ENCODE measurements at places on chromosomes 5 and 9. TPM values are rescaled to one million over a fixed set of nuclear protein-coding genes. Genes with fewer than 3 reads are reported as not detected.

GRCh38 chr9:5485378-5486085 lies 24.8 kb upstream of the PDCD1LG2 start:
- H3K4me1 ChIP-seq = no peaks in the 10 kb centered on the region
- H3K36me3 ChIP-seq = no peaks in the 10 kb centered on the region
- no peak overlapping the region for H3K27ac ChIP-seq
- H3K27me3 ChIP-seq = no peaks in the 10 kb centered on the region
- no peak for DNase-seq

DNA sequence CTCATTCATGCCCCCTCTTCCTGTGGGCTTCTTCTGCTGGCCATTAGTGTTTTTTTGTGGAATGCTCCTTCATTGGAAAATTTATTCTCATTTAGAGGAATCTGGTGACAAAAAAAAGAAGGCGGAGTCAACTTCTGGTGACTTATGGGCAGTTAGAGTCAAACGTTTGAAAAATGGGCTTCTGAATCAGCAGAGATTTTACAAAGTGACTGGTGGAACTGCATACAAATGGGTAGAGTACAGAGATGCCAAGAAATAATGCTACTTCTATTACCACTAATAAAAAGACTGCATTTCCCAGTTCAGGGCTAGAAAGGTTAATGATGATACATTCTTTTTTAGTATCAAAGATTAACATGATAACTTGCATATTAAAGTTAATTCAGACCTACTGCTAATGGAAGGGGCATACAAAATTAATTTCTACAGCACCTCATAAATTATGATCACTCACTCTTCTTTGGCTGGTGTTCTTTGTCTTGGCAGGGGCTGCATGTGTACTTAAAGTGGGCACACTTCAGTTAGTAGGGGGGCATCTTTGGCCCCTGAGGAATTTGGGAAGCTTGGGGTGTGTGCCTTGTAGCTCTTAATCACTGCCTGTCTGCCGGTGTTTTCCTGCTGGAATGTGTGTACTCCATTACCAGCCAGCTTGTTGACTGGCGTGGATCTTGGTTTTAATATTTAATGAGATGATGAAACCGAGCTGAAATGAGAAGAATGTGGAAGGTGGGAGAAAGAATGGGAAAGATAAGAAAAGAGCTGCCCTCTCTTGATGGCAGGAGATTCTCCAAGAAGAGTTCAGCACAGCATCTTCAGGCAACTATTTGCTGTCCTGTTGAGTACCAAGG lies 148.9 kb downstream of the DOCK2 start:
- no peak overlapping the region for H3K4me3 ChIP-seq
- DNase-seq = no peak
- no peaks in the 10 kb centered on the region for H3K36me3 ChIP-seq
- no peaks in the 10 kb centered on the region for H3K27me3 ChIP-seq

DNA sequence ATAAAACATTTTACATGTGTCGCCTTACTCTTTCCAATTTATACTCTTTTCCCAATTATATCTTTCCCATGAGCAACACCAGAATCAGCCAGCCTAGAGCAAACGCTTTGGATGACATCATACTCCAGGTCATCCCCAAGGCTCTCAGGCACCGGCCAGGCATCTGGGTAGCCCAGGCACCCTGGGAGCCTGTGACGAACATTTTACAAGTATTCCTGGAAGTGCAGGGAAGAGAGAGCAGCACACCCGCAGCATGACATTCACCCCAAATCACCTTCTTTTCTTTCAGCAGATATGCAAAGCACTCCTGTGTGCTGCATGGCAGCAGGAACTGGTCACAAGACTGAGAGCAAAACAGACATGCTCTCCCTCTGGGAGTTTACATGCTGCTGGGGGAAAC lies 75.7 kb upstream of the SMIM23 start:
- H3K27me3 ChIP-seq = no peaks in the 10 kb centered on the region
- H3K4me3 ChIP-seq = no peak overlapping the region
- no peak for DNase-seq
- no peaks in the 10 kb centered on the region for H3K4me1 ChIP-seq
- H3K27ac ChIP-seq = no peak overlapping the region
- H3K36me3 ChIP-seq = no peaks in the 10 kb centered on the region

- H3K27ac ChIP-seq = no peak overlapping the region
- no peaks in the 10 kb centered on the region for H3K36me3 ChIP-seq
- DNase-seq = no peak
- no peaks in the 10 kb centered on the region for H3K4me1 ChIP-seq
- no peaks in the 10 kb centered on the region for H3K27me3 ChIP-seq
- H3K4me3 ChIP-seq = no peak overlapping the region
These were observed 834.2 kb upstream of the DMAC1 start for GRCh38 chr9:8633784-8634183.

ALDH7A1 gene
- 19.1 TPM for total RNA-seq

CENPK gene
- 1.3 TPM for total RNA-seq

C9orf72 gene
- total RNA-seq = 20.5 TPM

- H3K36me3 ChIP-seq = no peaks in the 10 kb centered on the region
- no peaks in the 10 kb centered on the region for H3K27me3 ChIP-seq
- H3K4me1 ChIP-seq = no peaks in the 10 kb centered on the region
- H3K4me3 ChIP-seq = no peak overlapping the region
These were observed 65.9 kb downstream of the GABBR2 start for GRCh38 chr9:98642661-98643312.

GRCh38 chr5:96778409-96778808 lies 29.3 kb downstream of the ERAP1 start:
- DNase-seq = peak; percentile 39
- no peak overlapping the region for H3K27ac ChIP-seq
- H3K36me3 ChIP-seq = peaks cover 22% of the 10 kb centered on the region
- H3K27me3 ChIP-seq = no peaks in the 10 kb centered on the region
- no peak overlapping the region for H3K4me3 ChIP-seq
- peaks cover 13% of the 10 kb centered on the region for H3K4me1 ChIP-seq

DNA sequence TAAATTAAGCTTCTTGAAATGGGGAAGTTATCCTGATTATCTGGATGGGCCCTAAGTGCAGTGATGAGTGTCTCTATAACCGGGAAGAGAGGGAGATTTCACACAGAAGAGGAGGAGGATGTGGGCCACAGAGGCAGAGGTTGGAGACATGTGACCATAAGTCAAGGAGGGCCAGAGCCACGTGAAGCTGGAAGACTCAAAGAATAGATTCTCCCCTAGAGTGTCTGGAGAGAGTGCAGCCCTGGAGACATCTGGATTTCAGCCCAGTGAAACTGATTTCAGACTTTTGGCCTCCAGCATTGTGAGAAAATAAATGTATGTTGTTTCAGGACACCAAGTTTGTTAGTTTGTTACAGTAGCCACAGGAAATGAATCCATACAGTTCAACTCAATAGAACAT lies 442.9 kb downstream of the NTRK2 start:
- DNase-seq = no peak
- no peaks in the 10 kb centered on the region for H3K4me1 ChIP-seq
- H3K27ac ChIP-seq = no peak overlapping the region

DNA sequence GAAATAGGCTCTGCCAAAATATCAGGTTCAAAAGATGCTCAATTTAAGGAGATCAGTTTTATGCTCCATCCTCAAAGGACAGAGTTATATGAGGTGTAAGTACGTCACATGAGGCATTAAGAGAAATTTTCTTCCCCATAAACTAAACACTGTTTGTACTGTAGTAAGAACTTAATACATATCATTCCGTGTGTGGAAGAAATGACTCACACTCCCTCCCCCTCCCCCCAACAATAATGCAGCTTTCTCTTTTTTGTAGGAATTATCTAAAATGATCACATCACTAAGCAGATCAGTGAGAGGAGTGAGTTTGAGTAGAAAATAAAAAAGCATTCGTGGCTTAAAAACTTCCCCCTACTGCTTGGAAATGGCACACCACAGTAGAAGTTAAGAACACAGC lies 2.2 kb downstream of the CDH12 start:
- peaks cover 11% of the 10 kb centered on the region for H3K4me1 ChIP-seq
- H3K27me3 ChIP-seq = peaks cover 10% of the 10 kb centered on the region
- no peak overlapping the region for H3K27ac ChIP-seq
- DNase-seq = no peak

PLAC8L1 gene
- total RNA-seq = not detected

GRCh38 chr9:92506184-92506857 lies 24.0 kb upstream of the ASPN start:
- H3K27me3 ChIP-seq = no peaks in the 10 kb centered on the region
- DNase-seq = no peak
- H3K36me3 ChIP-seq = no peaks in the 10 kb centered on the region
- no peak overlapping the region for H3K4me3 ChIP-seq
- no peak overlapping the region for H3K27ac ChIP-seq
- no peaks in the 10 kb centered on the region for H3K4me1 ChIP-seq

GRCh38 chr5:37787742-37788141 lies 52.1 kb downstream of the GDNF start:
- H3K27ac ChIP-seq = no peak overlapping the region
- no peaks in the 10 kb centered on the region for H3K4me1 ChIP-seq
- H3K27me3 ChIP-seq = no peaks in the 10 kb centered on the region
- H3K4me3 ChIP-seq = no peak overlapping the region

MARCOL gene
- total RNA-seq = not detected

- H3K4me1 ChIP-seq = no peaks in the 10 kb centered on the region
- no peaks in the 10 kb centered on the region for H3K27me3 ChIP-seq
- no peak for DNase-seq
- H3K36me3 ChIP-seq = no peaks in the 10 kb centered on the region
- no peak overlapping the region for H3K4me3 ChIP-seq
- H3K27ac ChIP-seq = no peak overlapping the region
These were observed 2051.3 kb upstream of the CDH9 start for GRCh38 chr5:29089591-29090130.

DNA sequence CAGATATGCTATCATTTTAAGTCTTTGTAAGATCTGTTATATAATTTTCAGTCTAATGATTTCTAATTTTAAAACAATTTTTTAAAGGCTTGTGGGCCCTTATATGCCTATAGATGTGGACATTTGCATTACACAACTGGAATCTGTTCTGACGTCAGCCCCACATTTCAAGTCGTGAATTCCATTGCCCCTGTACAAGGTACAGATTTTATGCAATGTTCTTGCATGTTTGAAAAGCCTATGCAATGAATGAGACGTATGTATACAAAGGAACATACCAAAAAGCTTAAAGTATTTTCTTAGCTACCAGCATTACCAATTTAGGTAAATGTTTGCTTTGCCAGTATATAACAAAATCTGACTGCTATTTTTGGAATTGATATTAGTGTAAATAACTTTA lies 77.2 kb downstream of the ITGA1 start:
- H3K36me3 ChIP-seq = no peaks in the 10 kb centered on the region
- peaks cover 7% of the 10 kb centered on the region for H3K4me1 ChIP-seq
- no peaks in the 10 kb centered on the region for H3K27me3 ChIP-seq
- H3K27ac ChIP-seq = no peak overlapping the region
- no peak overlapping the region for H3K4me3 ChIP-seq

- H3K27ac ChIP-seq = no peak overlapping the region
- H3K36me3 ChIP-seq = peaks cover 16% of the 10 kb centered on the region
- peaks cover 38% of the 10 kb centered on the region for H3K4me1 ChIP-seq
These were observed 26.2 kb upstream of the LTC4S start for GRCh38 chr5:179767496-179768100.

- no peaks in the 10 kb centered on the region for H3K4me1 ChIP-seq
- no peaks in the 10 kb centered on the region for H3K36me3 ChIP-seq
- no peak overlapping the region for H3K27ac ChIP-seq
- H3K27me3 ChIP-seq = no peaks in the 10 kb centered on the region
- DNase-seq = no peak
- no peak overlapping the region for H3K4me3 ChIP-seq
These were observed 70.0 kb downstream of the ZNF354C start for GRCh38 chr5:179130101-179130681.

GRCh38 chr5:88886746-88887341 lies 3.9 kb upstream of the MEF2C start:
- H3K27me3 ChIP-seq = no peaks in the 10 kb centered on the region
- H3K4me1 ChIP-seq = peaks cover 12% of the 10 kb centered on the region
- H3K36me3 ChIP-seq = no peaks in the 10 kb centered on the region
- H3K27ac ChIP-seq = no peak overlapping the region
- H3K4me3 ChIP-seq = no peak overlapping the region

- H3K27ac ChIP-seq = no peak overlapping the region
- no peaks in the 10 kb centered on the region for H3K36me3 ChIP-seq
- H3K27me3 ChIP-seq = no peaks in the 10 kb centered on the region
- no peak overlapping the region for H3K4me3 ChIP-seq
- H3K4me1 ChIP-seq = no peaks in the 10 kb centered on the region
- no peak for DNase-seq
These were observed 142.6 kb downstream of the INSYN2B start for GRCh38 chr5:169837686-169838085.

FBP2 gene
- 3.1 TPM for total RNA-seq

- no peak for DNase-seq
- peaks cover 15% of the 10 kb centered on the region for H3K4me1 ChIP-seq
- no peaks in the 10 kb centered on the region for H3K36me3 ChIP-seq
- H3K4me3 ChIP-seq = no peak overlapping the region
- H3K27me3 ChIP-seq = no peaks in the 10 kb centered on the region
These were observed 210.9 kb downstream of the FRMD3 start for GRCh38 chr9:83327323-83327722.

- no peak overlapping the region for H3K27ac ChIP-seq
- no peaks in the 10 kb centered on the region for H3K27me3 ChIP-seq
- no peaks in the 10 kb centered on the region for H3K4me1 ChIP-seq
- H3K4me3 ChIP-seq = no peak overlapping the region
- DNase-seq = no peak
- H3K36me3 ChIP-seq = no peaks in the 10 kb centered on the region
These were observed 196.8 kb downstream of the PRDM9 start for GRCh38 chr5:23703940-23704855.

GADD45G gene
- total RNA-seq = 30.3 TPM

DNA sequence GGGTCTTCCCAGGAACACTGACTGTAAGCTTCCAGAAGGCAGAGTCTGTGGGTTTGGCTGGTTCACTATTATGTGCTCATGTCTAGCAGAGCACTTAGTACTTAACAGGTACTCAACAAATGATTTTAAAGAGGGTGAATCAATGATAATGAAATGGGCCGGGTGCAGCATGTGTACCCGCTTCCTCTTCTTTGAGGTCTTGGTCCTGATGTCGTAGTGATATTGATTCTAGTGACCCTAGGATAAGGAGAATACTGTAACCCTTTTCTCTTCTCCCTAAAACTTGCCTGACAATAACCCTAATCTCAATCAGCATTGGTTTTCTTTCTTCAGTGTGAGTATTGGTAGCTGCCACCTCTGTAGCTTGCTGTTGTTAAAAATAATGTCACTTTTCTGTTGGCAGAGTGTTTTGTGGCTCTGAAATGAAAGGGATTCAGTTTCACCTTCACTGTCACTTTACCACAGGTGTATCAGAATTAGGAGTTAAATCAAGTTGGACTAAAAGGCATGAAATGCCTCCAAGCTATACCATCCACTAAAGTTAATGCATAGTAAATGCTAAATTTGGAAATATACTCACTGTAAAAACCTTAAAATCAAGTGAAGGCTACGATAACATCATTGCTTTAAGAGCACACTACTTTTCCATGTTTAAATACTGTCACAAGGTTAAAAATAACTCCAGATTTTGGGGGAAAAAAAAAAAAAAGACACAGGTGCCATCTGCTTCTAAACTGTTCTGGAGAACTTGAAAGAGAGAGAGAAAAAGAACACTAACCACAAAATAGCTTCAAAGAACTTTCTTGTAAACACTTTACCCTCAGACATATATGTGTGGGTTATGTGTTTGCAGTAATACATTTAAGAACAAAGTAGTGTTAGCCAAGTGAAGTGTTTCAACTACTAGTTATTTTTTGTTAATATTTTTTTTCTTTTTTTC lies 6.0 kb downstream of the CAMK4 start:
- H3K4me1 ChIP-seq = no peaks in the 10 kb centered on the region
- DNase-seq = no peak
- no peak overlapping the region for H3K4me3 ChIP-seq
- H3K27me3 ChIP-seq = no peaks in the 10 kb centered on the region
- no peak overlapping the region for H3K27ac ChIP-seq
- no peaks in the 10 kb centered on the region for H3K36me3 ChIP-seq
